Activated CD4-positive, alpha-beta memory T cell treated with anti-CD3 and anti-CD28 coated beads for 36 hours (primary cell): ENCODE measurements at places on chromosomes 7 and 10. TPM values are rescaled to one million over a fixed set of nuclear protein-coding genes. Genes with fewer than 3 reads are reported as not detected.

The PHYHIPL gene
- not detected for total RNA-seq

The EBLN1 gene
- total RNA-seq: not detected

The PFKP gene
- total RNA-seq: 175 TPM

DNA sequence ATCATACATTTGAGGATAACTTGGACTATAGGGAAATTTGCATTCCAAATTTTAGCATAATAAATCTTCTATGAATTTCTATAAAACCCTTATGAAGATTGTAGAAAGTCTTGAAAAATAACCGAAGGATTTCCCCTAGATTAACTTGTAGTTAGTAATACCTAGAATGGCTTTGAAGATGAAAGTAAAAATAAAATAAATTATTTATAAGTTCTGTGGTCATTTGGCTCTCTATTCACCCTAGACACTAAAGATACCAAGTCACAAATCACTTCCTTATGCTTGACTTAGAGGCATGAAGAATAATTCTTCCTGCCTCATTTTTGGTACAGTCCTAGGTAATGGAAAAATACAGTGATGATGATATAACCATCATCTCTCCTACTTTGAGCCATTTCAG lies 79.3 kb downstream of the CSTF2T start:
- DNase-seq: no peak
- H3K36me3 ChIP-seq: no peaks in the 10 kb centered on the region
- no peak overlapping the region for H3K27ac ChIP-seq
- no peaks in the 10 kb centered on the region for H3K4me1 ChIP-seq
- H3K27me3 ChIP-seq: peaks cover 5% of the 10 kb centered on the region

GRCh38 chr7:36238138-36238537 lies 85.1 kb downstream of the EEPD1 start:
- H3K4me3 ChIP-seq: no peak overlapping the region
- no peak overlapping the region for H3K27ac ChIP-seq
- DNase-seq: no peak

DNA sequence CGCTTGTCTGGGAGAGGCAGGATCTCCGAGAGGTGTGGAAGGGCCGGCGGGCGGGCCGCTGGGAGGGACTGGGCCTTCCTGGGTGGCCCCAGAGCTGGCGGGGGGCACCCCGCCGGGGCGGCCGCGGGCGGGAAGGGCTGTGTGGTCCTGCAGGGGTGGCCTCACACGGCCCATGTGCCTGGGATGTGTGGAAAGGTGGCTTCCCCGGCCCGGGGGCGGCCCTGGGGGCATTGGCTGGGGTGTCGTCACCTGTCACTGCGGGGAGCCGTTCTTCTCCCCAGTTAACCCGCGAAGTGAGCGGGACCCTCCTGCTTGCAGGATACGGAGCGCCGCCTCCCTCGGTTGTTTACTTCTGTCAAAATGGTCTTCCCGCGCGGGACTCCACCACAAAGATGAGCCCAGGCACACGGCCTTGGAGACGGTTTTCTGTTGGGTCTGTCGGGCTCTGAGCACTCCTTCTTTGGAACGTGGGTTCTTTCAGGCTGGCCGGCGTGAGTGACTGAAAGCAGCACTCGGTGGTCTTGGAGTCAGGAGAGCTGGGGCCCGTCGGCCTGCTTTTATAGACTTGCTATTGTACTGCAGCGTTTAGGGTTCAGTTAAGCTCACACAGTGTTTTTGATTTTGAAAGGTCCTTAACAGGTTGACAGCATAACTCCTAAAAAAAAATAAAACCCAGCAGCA lies 700 bp downstream of the SMC3 start:
- H3K27ac ChIP-seq: peak overlapping the region; percentile 97
- H3K36me3 ChIP-seq: peaks cover 25% of the 10 kb centered on the region
- H3K4me1 ChIP-seq: peaks cover 43% of the 10 kb centered on the region
- peak overlapping the region; percentile 93 for H3K4me3 ChIP-seq
- peaks cover 6% of the 10 kb centered on the region for H3K27me3 ChIP-seq
- peak; percentile 67 for DNase-seq

DNA sequence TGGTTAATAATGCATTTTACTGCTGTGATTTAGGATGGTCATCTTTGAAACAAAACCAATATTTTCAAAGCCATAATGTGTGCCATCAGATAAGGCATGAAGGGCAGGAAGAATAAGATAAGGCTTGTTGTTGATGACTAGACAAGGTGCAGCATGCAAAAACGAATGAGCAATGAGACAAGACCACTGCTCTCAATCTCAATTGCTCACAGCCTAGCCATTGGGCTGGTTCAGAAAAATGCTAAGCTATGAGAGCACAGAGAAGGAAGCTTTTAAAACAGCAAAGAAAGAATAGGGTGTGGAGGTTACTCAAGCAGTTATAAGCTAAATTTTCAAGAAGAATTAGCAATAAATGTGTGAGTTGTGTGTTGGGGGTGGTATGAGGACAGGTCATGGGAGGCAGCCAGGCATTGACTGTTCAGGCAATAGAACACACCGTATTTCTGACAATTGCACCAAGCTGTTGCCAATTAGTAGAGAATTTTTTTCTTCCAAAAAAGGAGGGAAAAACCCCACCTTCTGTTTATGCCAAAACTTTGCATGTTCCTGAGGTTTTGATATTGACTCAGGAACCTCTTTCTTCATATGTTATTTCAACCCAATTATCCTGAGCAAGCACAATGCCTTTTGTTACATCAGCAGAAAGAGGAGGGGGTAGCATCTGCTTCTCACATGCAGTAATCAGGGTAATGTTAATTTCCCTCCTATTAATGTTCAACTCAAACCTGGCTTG lies 276.5 kb downstream of the HDAC9 start:
- no peak for DNase-seq
- no peak overlapping the region for H3K4me3 ChIP-seq
- H3K27ac ChIP-seq: no peak overlapping the region
- H3K4me1 ChIP-seq: no peaks in the 10 kb centered on the region
- no peaks in the 10 kb centered on the region for H3K36me3 ChIP-seq

GRCh38 chr10:60374836-60375235 lies 14.8 kb downstream of the ANK3 start:
- H3K27me3 ChIP-seq: no peaks in the 10 kb centered on the region
- H3K27ac ChIP-seq: no peak overlapping the region
- no peak overlapping the region for H3K4me3 ChIP-seq
- H3K36me3 ChIP-seq: no peaks in the 10 kb centered on the region
- DNase-seq: no peak

DNA sequence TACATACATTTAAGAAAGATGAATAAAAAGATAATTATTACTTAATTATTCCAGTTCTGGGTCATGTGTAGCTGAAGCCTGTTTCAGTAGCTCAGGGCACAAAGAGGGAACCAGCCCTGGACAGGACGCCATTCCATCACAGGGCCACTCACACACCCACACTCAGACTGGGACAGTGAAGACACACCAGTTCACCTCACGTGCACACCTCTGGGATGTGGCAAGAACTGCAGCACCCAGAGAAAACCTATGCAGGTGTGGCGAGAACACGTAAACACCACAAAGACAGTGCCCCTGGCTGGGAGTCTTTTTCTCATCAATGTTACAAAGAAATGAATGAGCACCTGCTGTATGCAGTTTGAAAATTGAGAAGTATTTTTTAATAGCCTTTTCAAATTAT lies 1.6 kb upstream of the IDI1 start:
- H3K27me3 ChIP-seq: no peaks in the 10 kb centered on the region
- peak overlapping the region; percentile 98 for H3K27ac ChIP-seq
- H3K4me1 ChIP-seq: peaks cover 64% of the 10 kb centered on the region
- H3K4me3 ChIP-seq: peak overlapping the region; percentile 93

DNA sequence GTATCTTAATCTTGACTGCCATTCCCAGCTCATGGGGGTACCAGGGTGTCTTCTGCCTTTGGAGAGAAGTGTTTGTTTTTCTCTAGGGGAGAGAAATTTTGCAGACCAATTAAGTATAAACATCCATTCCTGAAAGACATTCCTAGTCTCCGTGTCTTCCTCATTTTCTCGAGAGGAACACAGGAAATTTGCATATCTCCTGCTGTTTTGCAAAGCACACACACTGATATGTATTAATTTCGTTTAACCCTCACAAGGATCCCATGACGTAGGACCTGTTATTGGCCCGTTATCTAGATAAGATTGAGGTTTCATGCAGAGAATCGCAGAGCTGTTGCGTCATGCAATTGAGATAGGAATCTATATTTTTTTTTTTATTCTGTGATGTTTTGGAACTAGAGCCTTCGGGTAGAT lies 944 bp downstream of the RHBDD2 start:
- peak overlapping the region; percentile 96 for H3K4me3 ChIP-seq
- no peaks in the 10 kb centered on the region for H3K27me3 ChIP-seq
- H3K4me1 ChIP-seq: peaks cover 29% of the 10 kb centered on the region

GRCh38 chr7:101167645-101168411 lies 2.5 kb upstream of the VGF start:
- H3K27ac ChIP-seq: no peak overlapping the region
- no peak for DNase-seq
- no peak overlapping the region for H3K4me3 ChIP-seq
- H3K36me3 ChIP-seq: no peaks in the 10 kb centered on the region
- H3K4me1 ChIP-seq: peaks cover 70% of the 10 kb centered on the region

- DNase-seq: no peak
- no peak overlapping the region for H3K27ac ChIP-seq
- H3K36me3 ChIP-seq: no peaks in the 10 kb centered on the region
- no peak overlapping the region for H3K4me3 ChIP-seq
- peaks cover 37% of the 10 kb centered on the region for H3K4me1 ChIP-seq
These were observed 5.7 kb upstream of the ZMIZ1 start for GRCh38 chr10:79063071-79063491.

DNA sequence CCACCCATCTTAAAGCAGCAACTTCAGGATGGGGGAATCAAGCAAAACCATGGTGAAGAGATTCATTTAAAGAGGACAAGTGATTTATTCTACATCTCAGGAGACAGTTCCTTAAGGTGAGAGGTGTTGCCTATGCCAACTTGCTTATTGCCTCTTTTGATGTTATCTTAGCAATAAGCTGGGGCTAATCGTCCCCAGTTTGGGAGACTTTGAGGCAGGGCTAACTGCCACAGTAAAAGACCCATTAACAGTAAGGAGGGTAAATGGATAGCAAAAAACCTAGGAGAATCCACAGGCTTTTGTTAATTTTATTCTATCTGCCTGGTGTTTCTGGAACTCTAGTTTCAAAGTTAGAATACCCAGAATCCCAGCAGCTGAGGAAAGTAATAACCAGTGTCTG lies 22.1 kb upstream of the HERPUD2 start:
- no peak for DNase-seq
- H3K4me1 ChIP-seq: peaks cover 8% of the 10 kb centered on the region
- no peaks in the 10 kb centered on the region for H3K36me3 ChIP-seq
- H3K4me3 ChIP-seq: no peak overlapping the region

DNA sequence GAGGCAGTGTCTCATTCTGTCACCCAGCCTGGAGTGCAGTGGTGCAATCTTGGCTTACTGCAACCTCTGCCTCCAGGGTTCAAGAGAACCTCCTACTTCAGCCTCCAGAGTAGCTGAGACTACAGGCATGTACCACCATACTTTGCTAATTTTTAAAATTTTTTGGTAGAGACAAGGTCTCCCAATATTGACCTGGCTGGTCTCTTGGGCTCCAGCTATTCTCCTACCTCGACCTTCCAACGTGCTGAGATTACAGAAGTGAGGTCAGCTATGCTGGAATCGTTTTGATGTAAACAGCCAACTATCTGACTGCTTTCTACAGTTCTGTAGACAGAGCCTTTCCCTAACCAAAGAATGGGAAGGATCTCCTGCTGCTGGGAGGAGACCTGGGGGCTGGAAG lies 375.8 kb downstream of the GATA3 start:
- no peak overlapping the region for H3K27ac ChIP-seq
- H3K4me1 ChIP-seq: peaks cover 1% of the 10 kb centered on the region
- H3K4me3 ChIP-seq: no peak overlapping the region
- H3K27me3 ChIP-seq: no peaks in the 10 kb centered on the region
- no peak for DNase-seq

GRCh38 chr7:155676052-155676451 lies 31.6 kb downstream of the RBM33 start:
- H3K27ac ChIP-seq: no peak overlapping the region
- H3K36me3 ChIP-seq: peaks cover 17% of the 10 kb centered on the region
- no peak overlapping the region for H3K4me3 ChIP-seq
- no peak for DNase-seq
- peaks cover 33% of the 10 kb centered on the region for H3K4me1 ChIP-seq

DNA sequence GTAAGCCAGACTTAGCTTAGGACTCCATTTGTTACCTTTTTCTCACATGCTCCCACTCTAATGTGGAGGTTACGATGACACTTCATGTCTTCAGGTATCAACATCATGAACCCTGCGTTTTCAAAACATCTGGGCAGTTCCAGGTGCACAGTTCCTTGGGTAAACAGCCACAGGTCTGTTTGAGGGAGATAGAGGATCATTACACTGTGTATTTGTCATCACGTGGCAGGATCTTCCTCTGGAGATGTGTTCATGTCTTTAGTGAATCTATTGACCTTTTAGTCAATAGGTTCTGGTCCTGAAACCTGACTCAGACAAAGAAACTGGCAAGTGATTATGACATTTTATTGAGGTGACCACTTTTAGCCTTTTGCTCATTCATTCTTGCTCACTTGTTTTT lies 145.5 kb downstream of the ANKRD7 start:
- no peaks in the 10 kb centered on the region for H3K4me1 ChIP-seq
- no peak for DNase-seq
- no peaks in the 10 kb centered on the region for H3K27me3 ChIP-seq
- H3K36me3 ChIP-seq: no peaks in the 10 kb centered on the region
